ENCODE measurements at places on chromosomes 4 and X.

DNA sequence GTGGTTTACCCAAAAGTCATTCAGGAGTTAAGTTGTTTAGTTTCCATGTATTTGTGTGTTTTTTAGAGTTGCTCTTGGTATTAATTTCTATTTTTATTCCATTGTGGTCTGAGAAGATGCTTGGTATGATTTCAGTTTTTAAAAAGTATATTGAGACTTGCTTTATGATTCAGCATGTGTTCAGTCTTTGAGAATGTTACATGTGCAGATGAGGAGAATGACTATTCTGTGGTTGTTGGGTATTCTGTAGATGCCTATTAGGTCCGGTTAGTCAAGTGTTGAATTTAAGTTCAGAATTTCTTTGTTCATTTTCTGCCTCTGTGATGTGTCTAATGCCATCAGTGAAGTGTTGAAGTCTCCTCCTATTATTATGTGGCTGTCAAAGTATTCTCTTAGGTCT lies 249.4 kb downstream of the ARHGAP10 start:
- H3K4me3 ChIP-seq, result no peak overlapping the region
- DNase-seq, result no peak
- H3K4me1 ChIP-seq, result peaks cover 38% of the 10 kb centered on the region

DNA sequence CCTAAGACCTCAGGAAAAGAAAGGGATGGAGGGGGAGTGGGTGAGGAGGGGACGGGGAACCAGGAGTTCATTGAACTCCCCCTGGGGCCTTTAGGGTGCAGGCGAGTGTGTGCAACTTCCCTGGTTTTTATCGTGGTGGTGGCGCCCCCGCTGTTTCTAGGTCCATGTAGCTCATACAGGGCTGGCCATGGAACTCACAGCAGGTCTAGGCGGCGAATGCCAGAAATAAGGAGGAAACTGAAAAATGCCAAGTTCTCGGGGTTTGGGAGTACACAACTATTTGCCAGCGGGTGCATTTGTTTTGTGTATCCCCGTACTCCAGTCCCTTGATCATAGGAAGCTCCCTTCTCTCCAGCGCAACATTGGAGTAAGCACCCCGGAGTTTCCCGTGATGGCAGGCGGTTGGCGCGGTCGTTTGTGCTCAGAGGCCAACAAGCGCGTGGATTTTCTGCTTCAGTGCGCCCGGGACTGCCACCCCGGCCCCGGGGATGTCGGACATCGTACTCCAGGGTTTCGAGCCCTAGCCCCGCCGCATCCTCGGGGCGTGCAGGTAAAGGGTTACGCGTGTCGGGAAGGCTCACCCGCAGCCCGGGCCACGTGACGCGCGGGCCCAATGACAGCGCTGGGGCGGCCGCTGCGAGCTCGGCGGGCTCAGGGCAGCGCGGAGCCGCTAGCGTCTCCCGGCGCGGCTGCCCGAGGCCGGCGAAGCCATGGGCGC lies 208.9 kb downstream of the NWD2 start:
- H3K27me3 ChIP-seq, result no peaks in the 10 kb centered on the region
- DNase-seq, result no peak
- H3K36me3 ChIP-seq, result no peaks in the 10 kb centered on the region
- no peaks in the 10 kb centered on the region for H3K4me1 ChIP-seq
- no peak overlapping the region for H3K27ac ChIP-seq

GRCh38 chr4:127047930-127048329 lies 584.8 kb upstream of the INTU start:
- no peaks in the 10 kb centered on the region for H3K27me3 ChIP-seq
- no peaks in the 10 kb centered on the region for H3K4me1 ChIP-seq
- no peak overlapping the region for H3K27ac ChIP-seq
- no peaks in the 10 kb centered on the region for H3K36me3 ChIP-seq
- no peak for DNase-seq

GRCh38 chrX:153880440-153880815 lies 5.5 kb downstream of the L1CAM start:
- H3K4me1 ChIP-seq, result no peaks in the 10 kb centered on the region
- no peak overlapping the region for H3K4me3 ChIP-seq
- H3K36me3 ChIP-seq, result no peaks in the 10 kb centered on the region
- H3K27ac ChIP-seq, result no peak overlapping the region

- H3K27ac ChIP-seq, result no peak overlapping the region
- no peak overlapping the region for H3K4me3 ChIP-seq
- H3K4me1 ChIP-seq, result no peaks in the 10 kb centered on the region
Measured at GRCh38 chrX:10744007-10744406, 123.6 kb upstream of the MID1 start.

DNA sequence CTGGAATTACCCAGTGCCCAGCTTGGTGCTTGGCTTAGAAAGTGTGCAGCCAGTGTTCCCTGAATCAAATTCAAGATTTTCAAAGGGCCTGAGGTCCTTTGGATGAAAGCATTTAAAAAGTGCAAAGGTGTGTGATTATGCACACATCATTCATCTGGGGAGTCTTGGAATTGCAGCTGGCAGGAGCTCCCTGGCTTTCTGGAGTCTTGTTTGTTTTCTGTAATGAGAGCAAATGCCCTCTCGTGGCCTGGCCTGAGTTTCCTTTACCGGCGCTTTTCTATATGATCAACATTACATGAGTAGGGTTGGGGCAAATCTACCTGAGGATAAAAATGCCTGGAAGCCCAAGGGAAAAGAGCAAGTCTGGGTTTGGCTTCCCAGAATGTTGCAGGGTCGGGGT lies 24.6 kb upstream of the SORCS2 start:
- peaks cover 54% of the 10 kb centered on the region for H3K4me1 ChIP-seq
- no peak overlapping the region for H3K27ac ChIP-seq
- no peak overlapping the region for H3K4me3 ChIP-seq
- no peaks in the 10 kb centered on the region for H3K36me3 ChIP-seq
- H3K27me3 ChIP-seq, result no peaks in the 10 kb centered on the region

DNA sequence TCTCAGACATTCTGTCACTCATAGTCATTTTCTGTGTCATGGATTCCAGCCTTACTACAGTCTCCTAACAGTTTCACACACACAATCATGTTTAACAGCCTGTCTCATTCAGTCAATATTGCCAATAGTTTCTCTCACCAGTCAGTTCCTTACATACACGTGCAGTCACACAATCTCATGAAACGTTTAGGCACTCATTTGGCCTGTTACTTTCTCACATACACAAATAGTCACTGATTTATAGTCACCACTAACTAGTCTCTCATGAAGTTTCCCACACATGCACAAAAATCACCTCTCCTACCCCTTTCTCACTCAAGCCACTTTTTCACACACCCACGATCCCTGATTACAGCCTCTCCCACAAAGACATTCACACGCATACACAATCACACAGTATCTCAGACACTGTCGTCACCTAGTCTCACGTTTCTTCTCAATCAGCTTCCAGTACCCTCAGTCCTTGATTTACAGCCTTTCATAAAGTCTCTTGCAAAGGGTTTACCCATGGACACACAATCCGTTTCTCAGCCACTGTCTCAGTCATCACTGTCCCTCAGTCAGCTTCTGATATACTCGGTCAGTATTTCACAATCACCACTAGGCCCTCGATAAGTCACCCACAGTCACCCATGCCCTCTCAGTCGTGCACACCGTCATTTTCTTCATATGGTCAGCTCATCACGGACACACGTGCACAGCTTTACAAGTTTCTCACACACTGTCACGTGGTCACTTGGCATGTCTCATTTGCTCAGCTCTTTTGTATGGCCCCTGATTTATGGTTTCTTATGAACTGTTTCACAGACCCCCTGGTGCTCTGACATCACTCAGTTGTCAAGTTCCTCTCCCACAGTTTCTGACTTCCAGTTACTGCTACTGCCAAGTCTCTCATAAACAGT lies 4.2 kb upstream of the CFP start:
- no peak for DNase-seq
- H3K27me3 ChIP-seq, result no peaks in the 10 kb centered on the region
- no peak overlapping the region for H3K4me3 ChIP-seq
- H3K4me1 ChIP-seq, result no peaks in the 10 kb centered on the region
- no peaks in the 10 kb centered on the region for H3K36me3 ChIP-seq
- no peak overlapping the region for H3K27ac ChIP-seq

GRCh38 chrX:26851981-26852380 lies 611.2 kb downstream of the PPP4R3C start:
- H3K4me3 ChIP-seq, result no peak overlapping the region
- peak; percentile 70 for DNase-seq
- no peaks in the 10 kb centered on the region for H3K36me3 ChIP-seq

DNA sequence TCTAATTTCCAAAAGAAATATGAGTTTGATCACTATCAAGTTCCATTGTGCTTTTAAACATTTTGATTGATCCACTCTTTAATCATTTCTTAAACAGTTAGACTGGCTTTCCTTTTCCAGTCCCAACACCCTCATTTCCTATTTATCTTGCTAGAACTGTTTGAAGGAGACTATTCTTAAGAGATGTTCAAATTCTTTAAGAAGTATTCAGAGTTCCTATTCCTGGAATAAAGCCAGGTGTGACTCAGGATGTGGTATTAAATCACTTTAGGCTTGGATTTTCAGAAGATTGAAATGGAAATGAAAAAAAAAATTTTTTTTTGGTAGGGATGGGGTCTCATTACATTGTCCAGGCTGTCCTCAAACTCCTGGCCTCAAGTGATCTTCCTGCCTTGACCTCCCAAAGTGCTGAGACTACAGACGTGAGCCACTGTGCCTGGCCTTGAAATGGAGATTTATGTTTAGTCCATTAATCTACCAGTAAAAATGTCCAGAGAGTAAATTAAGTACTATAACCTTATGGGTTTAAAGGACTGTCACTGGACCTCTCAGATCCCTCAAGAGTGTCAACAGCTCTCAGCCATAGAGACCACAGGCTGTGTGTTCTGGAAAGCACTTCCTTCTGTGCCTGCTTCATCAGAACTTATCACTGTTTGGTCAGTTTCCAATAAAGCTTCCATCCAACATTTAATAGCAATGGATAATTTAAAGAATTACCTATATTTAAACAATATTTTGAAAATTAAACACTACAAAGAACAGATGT lies 90.7 kb downstream of the CDS1 start:
- H3K4me3 ChIP-seq, result no peak overlapping the region
- no peak for DNase-seq
- H3K27ac ChIP-seq, result no peak overlapping the region
- no peaks in the 10 kb centered on the region for H3K36me3 ChIP-seq
- no peaks in the 10 kb centered on the region for H3K27me3 ChIP-seq
- no peaks in the 10 kb centered on the region for H3K4me1 ChIP-seq

DNA sequence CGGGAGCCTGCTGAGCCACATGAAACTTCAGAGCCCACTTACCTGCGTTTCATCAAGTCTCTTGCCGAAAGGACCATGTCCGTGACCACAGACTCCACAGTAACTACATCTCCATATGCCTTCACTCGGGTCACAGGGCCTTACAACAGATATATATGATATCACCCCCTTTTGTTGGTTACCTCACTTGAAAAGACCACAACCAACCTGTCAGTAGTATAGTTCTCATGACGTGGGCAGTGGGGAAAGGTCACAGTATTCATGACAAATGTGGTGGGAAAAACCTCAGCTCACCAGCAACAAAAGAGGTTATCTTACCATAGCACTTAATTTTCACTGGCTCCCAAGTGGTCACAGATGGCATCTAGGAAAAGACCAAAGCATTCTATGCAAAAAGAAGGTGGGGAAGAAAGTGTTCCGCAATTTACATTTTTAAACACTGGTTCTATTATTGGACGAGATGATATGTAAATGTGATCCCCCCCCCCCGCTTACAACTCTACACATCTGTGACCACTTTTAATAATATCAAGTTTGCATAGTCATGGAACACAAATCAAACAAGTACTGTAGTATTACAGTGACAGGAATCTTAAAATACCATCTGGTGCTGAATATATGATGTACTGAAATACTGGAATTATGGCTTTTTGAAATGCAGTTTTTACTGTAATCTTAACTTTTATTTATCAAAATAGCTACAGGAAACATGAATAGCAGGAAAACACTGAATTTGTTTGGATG lies 129.9 kb downstream of the TET2 start:
- H3K27me3 ChIP-seq, result no peaks in the 10 kb centered on the region
- DNase-seq, result peak; percentile 48
- no peak overlapping the region for H3K27ac ChIP-seq
- H3K4me1 ChIP-seq, result peaks cover 16% of the 10 kb centered on the region

GRCh38 chr4:7756561-7757355 lies 182.9 kb downstream of the AFAP1 start:
- no peak for DNase-seq
- H3K36me3 ChIP-seq, result no peaks in the 10 kb centered on the region
- no peak overlapping the region for H3K4me3 ChIP-seq
- H3K4me1 ChIP-seq, result peaks cover 10% of the 10 kb centered on the region
- no peak overlapping the region for H3K27ac ChIP-seq
- no peaks in the 10 kb centered on the region for H3K27me3 ChIP-seq

DNA sequence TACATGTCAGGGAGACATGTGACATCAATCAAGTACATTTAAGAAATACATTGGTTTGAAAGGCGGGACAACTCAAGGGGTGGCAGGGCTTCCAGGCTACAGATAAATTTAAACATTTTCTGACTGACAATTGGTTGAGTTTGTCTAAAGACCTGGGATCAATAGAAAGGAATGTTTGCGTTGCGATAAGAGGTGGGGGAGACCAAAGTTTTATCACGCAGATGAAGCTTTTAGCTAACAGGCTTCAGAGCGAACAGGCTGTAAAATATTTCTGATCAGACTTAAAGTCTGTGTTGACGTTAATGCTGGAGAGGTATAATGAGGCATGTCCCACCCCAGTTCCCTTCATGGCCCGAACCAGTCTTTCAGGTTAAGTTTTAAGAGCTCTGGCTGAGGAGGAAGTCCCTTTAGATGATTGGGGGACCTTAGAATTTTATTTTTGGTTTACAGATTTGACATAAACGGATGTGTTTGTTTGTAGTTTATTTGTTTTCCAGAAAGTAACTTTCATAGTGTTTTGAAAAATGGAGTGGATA lies 346.7 kb upstream of the RASGEF1B start:
- no peak overlapping the region for H3K4me3 ChIP-seq
- no peaks in the 10 kb centered on the region for H3K4me1 ChIP-seq
- no peaks in the 10 kb centered on the region for H3K36me3 ChIP-seq
- H3K27me3 ChIP-seq, result no peaks in the 10 kb centered on the region
- no peak overlapping the region for H3K27ac ChIP-seq

- H3K27ac ChIP-seq, result no peak overlapping the region
- no peaks in the 10 kb centered on the region for H3K27me3 ChIP-seq
- H3K4me1 ChIP-seq, result no peaks in the 10 kb centered on the region
- H3K4me3 ChIP-seq, result no peak overlapping the region
- no peak for DNase-seq
Measured at GRCh38 chr4:161714022-161714751, 449.6 kb downstream of the FSTL5 start.

- no peak overlapping the region for H3K4me3 ChIP-seq
- no peaks in the 10 kb centered on the region for H3K4me1 ChIP-seq
- H3K36me3 ChIP-seq, result no peaks in the 10 kb centered on the region
- H3K27ac ChIP-seq, result no peak overlapping the region
Measured at GRCh38 chrX:111180750-111181240, 84.8 kb downstream of the PAK3 start.

GRCh38 chr4:148454835-148455234 lies 12.6 kb upstream of the NR3C2 start:
- no peaks in the 10 kb centered on the region for H3K27me3 ChIP-seq
- no peaks in the 10 kb centered on the region for H3K36me3 ChIP-seq
- H3K4me1 ChIP-seq, result no peaks in the 10 kb centered on the region
- H3K27ac ChIP-seq, result no peak overlapping the region

- H3K4me3 ChIP-seq, result no peak overlapping the region
- H3K27me3 ChIP-seq, result no peaks in the 10 kb centered on the region
- H3K4me1 ChIP-seq, result no peaks in the 10 kb centered on the region
- no peaks in the 10 kb centered on the region for H3K36me3 ChIP-seq
- DNase-seq, result peak; percentile 77
Measured at GRCh38 chrX:7586126-7586525, 256.8 kb upstream of the VCX start.

All from Karpas-422 (cell line).